ENCODE measurements at places on chromosomes 5 and 9. TPM values are rescaled to one million over a fixed set of nuclear protein-coding genes. Genes with fewer than 3 reads are reported as not detected.

GRCh38 chr5:169886033-169886432 is 94.3 kb downstream of the INSYN2B start:
- no peak for DNase-seq

DNA sequence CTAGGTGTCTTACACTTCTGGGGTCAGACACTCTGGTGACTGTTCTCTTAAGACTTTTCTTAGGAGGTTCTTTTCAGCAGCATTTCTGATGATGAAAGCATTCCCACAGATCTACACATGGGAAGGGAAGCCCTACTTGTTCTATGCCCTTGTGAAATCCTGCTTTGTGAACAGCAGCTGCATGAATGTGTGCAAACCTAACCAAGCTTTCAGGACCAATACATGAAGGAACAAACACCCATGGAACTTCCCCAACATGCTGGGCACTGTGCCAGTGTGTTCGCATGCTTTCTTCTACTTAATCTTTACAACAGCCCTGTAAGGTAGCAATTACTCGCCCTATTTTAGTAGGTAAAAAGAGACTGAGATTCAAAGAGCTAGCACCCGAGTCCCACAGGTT is 439.9 kb upstream of the KLF4 start:
- no peak for DNase-seq

DNA sequence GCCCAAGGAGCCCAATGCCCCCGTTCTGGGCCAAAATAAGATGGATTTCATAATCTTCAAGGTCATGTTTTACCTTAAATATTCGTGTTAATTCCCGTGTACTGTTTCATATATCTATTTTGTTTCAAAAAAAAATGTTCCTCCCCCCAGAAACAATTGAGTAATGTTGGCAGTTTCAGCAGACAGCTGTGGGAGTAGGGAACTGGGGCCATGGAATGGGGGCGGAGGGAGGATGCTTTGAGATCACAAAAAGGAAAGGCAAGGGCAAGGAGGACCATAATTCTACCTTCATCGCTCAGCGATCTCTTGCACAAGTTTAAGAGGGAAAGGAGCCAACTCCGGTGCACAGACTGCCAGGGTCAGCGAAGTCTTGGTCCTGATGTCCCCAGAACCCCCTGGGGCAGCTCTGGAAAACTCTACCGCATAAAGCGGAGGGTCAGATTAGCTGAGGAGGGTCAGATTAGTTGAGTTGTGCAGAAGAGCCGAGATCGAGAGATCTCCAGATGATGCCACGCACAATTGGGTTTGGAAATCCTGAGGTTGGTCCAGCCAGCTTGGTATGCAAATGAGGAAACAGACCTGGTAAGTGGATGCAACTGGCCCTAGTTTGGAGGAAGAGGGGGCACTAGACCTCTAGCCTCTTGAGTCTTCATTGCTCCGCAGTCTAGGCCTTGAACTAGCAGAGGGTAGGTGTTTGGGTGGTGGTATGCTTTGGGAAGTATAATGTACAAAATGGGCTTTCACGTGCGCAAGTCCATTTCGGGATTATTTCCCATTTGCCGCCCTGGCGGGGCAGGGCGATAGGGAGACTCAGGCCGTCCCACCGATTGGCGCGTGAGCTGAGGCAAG is 24.0 kb downstream of the CDKN2A start:
- DNase-seq, result no peak

Gene BTNL8
- not detected for total RNA-seq

- no peak for DNase-seq
These were observed 260.5 kb downstream of the GADD45G start for GRCh38 chr9:89865357-89865756.

Gene GABRA6
- not detected for total RNA-seq

DNA sequence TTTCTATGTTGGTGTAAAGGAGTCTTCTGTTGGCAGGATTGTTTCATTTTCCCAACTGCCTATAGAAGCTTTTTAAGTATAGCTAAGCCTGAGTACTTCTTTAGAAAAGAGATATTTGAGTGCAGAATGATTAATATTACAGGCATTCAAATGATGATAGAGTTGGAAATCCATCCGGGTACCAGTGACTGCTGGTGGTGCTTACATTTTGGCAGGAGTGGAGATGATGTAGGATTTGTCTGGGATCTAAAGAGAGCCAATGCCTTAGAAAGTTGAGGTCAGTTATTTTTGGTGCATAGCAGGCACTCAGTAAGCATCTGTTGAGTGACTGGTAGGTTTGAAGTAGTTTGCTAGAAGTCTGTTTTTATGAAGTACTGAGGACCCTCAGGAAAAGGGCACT is 433.5 kb downstream of the DMAC1 start:
- DNase-seq, result no peak

DNA sequence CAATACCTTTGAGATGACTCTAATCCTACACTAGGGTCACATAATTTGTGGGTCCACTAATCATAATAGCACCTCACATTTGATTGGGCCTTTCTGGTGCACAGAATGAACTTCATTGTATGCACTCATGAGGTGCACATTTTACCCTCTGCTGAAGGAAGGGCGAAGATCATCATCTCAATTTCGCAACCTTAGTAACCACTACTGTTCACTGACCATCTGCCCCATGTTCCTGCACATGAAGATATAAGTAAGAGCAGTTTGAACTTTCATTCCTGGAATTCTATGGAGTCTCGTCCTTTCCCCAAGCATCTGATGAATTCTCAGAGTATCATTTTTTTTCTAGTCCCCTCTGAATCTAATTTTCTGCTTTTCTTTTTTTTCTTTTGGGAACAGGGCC is 21.2 kb downstream of the GAS1 start:
- DNase-seq, result no peak

- no peak for DNase-seq
These were observed 18.0 kb upstream of the CRB2 start for GRCh38 chr9:123337971-123338370.

Gene GPSM1
- total RNA-seq, result 8.5 TPM

GRCh38 chr9:26657958-26658357 is 234.6 kb downstream of the CAAP1 start:
- no peak for DNase-seq

Gene INSL4
- total RNA-seq, result not detected

GRCh38 chr5:156043351-156043750 is 283.6 kb upstream of the SGCD start:
- DNase-seq, result no peak

Gene AJM1
- total RNA-seq, result 3.7 TPM

DNA sequence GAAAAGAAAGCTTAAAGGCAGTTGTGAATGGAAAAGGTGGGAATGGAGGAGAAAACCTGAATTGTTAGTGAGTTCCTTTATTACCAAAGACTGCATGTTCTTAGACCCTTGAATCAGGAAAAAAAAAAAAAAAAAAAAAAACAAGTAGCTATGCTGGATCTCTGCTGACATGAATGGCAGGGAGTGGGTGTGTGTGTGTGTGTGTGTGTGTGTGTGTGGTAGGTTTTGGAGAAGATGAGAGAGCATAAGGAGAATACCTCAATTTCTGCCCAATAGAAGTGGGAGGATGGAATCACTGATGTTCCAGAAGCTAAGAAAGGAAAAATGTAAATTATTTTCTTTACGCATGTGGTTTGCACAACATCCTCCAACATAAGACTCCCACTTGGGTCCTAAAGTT is 25.5 kb upstream of the NR4A3 start:
- no peak for DNase-seq

DNA sequence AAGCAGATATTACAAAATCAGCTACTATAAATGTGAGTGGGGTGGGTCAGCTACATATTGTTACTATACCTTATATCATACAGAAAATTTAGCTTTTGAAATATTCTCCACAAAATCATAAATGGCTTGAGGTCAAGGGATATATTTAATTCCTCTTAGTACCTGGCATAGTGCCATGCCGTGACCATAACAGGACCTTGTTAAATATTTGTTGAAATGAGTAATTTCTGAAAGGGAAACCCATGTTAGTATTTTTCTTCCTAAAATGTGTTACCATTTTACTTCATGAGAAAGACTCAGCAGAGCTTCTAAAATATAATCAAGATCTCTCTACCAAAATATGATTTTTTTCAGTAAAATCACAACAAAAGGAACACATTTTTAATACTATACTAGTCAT is 14.8 kb downstream of the ATP10B start:
- no peak for DNase-seq

GRCh38 chr9:137278061-137278701 is 655 bp downstream of the TOR4A start:
- DNase-seq, result no peak

DNA sequence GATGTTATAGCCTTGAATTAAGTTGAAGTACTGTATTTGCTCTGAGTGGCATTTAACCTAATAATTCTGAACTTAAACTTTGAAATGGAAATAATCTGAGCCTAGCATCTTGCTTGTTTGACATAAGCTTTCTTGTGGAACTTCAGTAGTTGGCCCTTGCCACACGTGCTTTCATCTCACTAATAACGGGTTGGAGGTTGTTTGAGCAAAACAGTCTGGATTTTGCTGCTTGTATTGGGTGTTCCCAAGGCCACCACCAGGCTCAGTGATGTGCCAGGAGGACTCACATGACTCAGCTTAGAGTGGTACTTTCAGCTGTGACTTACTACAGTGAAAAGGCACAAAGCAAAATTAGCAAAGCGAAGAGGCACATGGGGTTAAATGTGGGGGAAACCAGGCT is 35.7 kb downstream of the SECISBP2 start:
- no peak for DNase-seq

Gene NOXA1
- total RNA-seq, result not detected

Gene FGF18
- not detected for total RNA-seq

- no peak for DNase-seq
These were observed 94.3 kb upstream of the STK32A start for GRCh38 chr5:147140558-147140957.

Gene SLC44A1
- total RNA-seq, result 6.0 TPM

DNA sequence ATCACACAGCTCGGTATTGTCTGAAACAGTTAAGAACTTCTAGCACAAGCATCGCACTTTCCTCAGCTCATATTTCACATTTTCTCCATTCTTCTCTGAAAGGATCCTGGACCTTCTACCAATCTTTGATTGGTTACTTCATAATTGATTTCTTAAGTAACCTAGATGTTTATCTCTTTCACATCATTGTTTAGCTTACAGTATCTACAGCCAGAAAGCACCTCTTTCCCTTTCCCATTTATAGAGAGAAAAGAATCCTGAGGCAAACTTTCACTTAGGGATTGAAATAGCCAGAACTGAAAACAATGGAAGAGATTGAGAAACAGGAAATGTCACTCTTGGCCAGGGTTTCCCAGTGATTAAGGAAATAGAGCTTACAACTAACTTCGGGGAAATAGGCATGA is 2.5 kb downstream of the IL33 start:
- no peak for DNase-seq

DNA sequence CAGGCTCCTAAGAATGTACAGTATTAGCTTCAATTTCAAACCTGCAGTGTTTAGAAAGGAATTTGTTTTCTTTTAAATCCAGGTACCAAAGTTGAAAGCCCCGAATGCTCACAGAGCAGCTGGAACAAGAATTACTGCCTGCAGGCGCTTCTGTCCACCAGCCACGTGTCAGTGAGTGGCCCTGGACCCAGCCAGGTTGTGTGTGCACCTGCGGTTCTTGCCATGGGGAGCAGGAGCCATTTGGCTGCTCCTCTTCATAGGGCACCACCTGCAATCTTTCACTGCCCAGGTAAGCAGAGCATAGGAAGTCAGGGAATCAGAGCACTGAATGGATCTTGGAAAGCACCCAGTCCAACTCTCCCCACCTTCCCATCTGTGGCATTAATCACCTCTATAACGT is 79.5 kb upstream of the PIP5K1B start:
- DNase-seq, result no peak

DNA sequence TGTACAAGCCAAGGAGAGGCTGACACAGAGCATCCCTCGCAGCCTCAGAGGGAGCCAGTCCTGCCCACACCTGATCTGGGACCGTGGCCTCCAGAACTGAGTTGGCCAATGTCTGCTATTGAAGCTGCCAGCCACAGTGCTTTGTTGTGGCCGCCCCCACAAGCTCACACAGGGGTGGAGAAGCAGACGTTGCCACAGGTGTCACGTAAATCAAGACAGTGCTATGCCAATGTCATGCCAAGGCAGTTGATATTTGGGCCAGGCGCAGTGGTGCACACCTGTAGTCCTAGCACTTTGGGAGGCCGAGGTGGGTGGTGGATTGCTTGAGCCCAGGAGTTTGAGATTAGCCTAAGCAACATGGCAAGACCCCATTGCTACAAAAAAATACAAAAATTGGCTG is 17.3 kb upstream of the TERT start:
- DNase-seq, result no peak

All from activated naive CD4-positive, alpha-beta T cell treated with anti-CD3 and anti-CD28 coated beads, Interleukin-2, amount 50 U/mL, for 72 hours (primary cell).